Effector memory CD4-positive, alpha-beta T cell (primary cell): ENCODE measurements at places on chromosomes 2 and 18.

GRCh38 chr2:174914853-174915760 lies 90.1 kb downstream of the CHN1 start:
- no peak overlapping the region for H3K4me3 ChIP-seq
- H3K27me3 ChIP-seq: no peaks in the 10 kb centered on the region
- no peaks in the 10 kb centered on the region for H3K4me1 ChIP-seq
- H3K36me3 ChIP-seq: no peaks in the 10 kb centered on the region

DNA sequence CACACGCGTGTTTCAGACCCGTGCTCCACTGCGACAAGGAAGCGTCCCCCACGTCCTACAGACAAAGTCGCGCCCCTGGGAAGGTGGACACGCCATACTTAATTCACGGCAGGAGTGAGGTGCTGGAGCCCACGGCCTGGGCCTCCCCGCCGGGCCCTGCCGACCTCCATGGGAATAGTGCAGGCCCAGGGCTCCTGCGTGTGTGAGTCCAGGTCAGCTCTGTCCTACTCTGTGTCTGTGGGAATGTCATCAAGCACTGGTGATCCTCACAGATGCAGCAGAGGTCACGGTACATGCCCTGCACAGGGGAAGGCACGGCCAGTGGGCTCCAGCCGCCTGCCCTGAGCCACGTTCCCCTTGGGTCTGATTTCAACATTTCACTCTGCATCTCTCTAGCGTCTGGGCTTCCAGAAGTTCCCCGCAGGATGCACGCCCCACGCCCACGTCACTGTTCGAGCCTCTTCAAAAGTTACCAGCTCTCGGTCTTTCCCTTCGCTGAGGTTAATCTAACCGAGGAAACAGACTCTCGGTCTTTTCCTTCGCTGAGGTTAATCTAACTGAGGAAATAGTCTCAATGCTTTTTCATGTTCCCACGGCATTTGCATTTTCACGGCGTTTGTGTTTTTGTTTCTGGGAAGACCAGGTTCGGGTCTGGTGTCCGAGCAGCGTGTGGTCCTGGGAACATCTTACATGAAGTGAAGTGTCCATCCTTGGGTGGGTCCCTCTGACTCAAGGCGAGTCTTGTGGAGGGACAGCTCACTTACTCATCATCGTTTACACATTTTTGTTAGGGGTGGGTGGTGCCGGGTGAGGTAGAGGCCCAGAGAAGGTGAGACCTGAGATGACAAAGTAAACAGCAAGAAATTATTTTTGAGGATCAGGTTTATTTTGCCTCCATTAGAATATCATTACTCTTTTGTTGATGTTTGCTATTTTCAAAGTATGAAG lies 157.3 kb upstream of the ALKAL2 start:
- H3K27ac ChIP-seq: no peak overlapping the region
- H3K4me1 ChIP-seq: no peaks in the 10 kb centered on the region
- no peaks in the 10 kb centered on the region for H3K36me3 ChIP-seq
- no peaks in the 10 kb centered on the region for H3K27me3 ChIP-seq
- no peak for DNase-seq

DNA sequence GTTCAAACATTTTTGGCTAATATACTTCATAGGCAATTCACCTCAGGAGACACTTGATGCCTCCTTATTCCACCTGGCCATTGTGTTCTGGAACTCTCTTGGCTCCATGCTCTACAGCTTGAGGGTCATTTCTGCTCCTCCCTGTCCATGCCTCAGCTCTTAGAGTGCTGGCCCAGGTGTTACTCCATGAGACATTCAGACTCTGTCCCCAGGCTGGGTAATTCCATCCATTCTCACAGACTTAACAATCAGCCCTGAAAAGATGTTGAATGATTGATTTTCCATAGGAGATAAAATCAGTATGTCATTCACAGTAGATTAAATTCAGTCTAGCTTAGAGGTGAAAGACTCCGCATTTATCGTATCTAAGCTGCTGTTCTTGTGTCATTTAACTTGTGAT lies 168.6 kb upstream of the CWC22 start:
- no peak for DNase-seq
- no peak overlapping the region for H3K4me3 ChIP-seq
- no peaks in the 10 kb centered on the region for H3K27me3 ChIP-seq
- H3K36me3 ChIP-seq: no peaks in the 10 kb centered on the region

GRCh38 chr2:41194230-41194629 lies 742.3 kb upstream of the SLC8A1 start:
- H3K36me3 ChIP-seq: no peaks in the 10 kb centered on the region
- no peak overlapping the region for H3K27ac ChIP-seq
- no peak overlapping the region for H3K4me3 ChIP-seq
- no peaks in the 10 kb centered on the region for H3K27me3 ChIP-seq
- DNase-seq: no peak

DNA sequence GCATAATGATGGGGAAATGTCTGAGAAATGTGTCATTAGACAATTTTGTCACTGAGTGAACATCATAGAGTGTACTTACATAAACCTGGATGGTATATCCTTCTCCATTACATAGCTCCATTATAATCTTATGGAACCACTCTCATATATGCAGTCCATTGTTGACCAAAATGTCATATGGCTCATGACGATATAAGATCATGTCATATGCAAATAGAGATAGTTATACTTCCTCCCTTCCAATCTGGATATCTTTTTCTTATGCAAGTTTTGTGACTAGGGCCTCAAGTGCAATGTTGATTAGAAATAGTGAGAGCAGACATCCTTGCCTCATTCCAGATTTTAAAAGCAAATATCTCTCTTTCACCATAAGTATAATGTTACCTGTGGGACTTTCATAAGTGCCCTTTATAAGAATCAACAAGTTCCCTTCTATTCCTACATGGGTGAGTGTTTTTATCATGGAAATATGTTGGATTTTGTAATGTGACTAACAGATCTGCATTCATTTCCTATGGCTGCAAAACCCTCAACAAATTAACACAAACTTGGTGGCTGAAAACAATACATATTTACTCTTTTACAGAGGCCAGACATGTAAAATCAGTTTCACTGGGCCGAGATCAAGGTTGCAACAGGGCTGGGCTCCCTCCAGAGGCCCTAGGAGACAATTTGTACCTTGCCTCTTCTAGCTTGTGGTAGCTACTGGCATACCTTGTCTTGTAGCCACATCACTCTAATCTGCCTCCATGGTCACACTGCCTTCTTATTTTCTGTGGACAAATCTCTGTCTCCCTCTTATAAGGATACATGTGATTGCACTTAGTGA lies 21.6 kb upstream of the SULT1C4 start:
- H3K4me3 ChIP-seq: no peak overlapping the region
- no peak for DNase-seq
- no peaks in the 10 kb centered on the region for H3K27me3 ChIP-seq

DNA sequence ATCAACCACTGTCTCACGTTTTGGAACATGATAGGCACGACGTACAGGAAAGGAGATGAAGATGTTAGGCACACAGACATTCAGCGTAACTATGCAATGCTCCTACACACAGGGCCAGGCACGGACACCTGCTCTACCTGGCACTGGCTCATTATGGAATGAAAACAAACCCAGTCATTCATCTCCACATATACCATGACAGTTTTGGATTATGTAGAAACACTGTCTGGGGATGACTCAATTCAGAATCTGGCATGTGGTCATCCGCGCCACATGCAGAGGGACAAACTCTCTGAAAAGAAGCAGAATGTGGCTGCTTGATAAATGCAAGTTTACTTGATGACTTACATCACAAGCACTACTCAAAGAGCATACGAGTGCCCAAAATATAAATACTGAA lies 29.5 kb upstream of the NFU1 start:
- H3K27ac ChIP-seq: no peak overlapping the region
- no peaks in the 10 kb centered on the region for H3K27me3 ChIP-seq
- peaks cover 18% of the 10 kb centered on the region for H3K36me3 ChIP-seq
- DNase-seq: no peak
- no peaks in the 10 kb centered on the region for H3K4me1 ChIP-seq

GRCh38 chr2:31556940-31557339 lies 23.8 kb downstream of the SRD5A2 start:
- H3K4me1 ChIP-seq: no peaks in the 10 kb centered on the region
- H3K27me3 ChIP-seq: no peaks in the 10 kb centered on the region
- no peaks in the 10 kb centered on the region for H3K36me3 ChIP-seq
- H3K4me3 ChIP-seq: no peak overlapping the region
- DNase-seq: no peak

- peak overlapping the region; percentile 5 for H3K27ac ChIP-seq
- H3K36me3 ChIP-seq: peaks cover 13% of the 10 kb centered on the region
- no peak overlapping the region for H3K4me3 ChIP-seq
- no peaks in the 10 kb centered on the region for H3K27me3 ChIP-seq
- no peaks in the 10 kb centered on the region for H3K4me1 ChIP-seq
- no peak for DNase-seq
These were observed 36.2 kb downstream of the THADA start for GRCh38 chr2:43559391-43560230.

- H3K27ac ChIP-seq: no peak overlapping the region
- no peaks in the 10 kb centered on the region for H3K4me1 ChIP-seq
- no peaks in the 10 kb centered on the region for H3K36me3 ChIP-seq
- no peaks in the 10 kb centered on the region for H3K27me3 ChIP-seq
- H3K4me3 ChIP-seq: no peak overlapping the region
- no peak for DNase-seq
These were observed 68.0 kb upstream of the PSME4 start for GRCh38 chr2:54038835-54039234.

DNA sequence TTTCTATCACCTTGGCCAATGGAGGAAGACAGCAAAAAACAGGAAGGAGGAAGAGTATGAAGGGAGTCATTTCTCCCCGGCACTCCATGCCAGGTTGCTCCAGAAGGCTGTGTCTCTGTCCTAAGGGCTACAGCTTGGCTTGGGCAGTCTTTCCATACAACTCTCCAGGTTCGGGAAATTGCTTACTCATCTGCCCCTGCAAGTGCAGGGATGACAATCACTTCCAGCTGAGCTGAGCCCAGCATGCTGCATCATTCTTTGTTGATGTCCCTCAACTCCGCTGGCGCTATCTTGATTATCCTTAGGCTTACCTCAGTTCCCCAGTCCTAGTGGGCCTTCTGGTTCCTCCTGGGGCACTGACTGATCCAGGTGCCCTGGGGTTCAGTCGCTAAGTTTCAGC lies 86.9 kb upstream of the COPS8 start:
- H3K27ac ChIP-seq: no peak overlapping the region
- no peak overlapping the region for H3K4me3 ChIP-seq
- no peak for DNase-seq
- H3K36me3 ChIP-seq: no peaks in the 10 kb centered on the region

GRCh38 chr18:36152781-36153180 lies 23.1 kb downstream of the ELP2 start:
- no peak for DNase-seq
- H3K4me1 ChIP-seq: no peaks in the 10 kb centered on the region
- peaks cover 52% of the 10 kb centered on the region for H3K36me3 ChIP-seq
- H3K27ac ChIP-seq: no peak overlapping the region
- no peak overlapping the region for H3K4me3 ChIP-seq

DNA sequence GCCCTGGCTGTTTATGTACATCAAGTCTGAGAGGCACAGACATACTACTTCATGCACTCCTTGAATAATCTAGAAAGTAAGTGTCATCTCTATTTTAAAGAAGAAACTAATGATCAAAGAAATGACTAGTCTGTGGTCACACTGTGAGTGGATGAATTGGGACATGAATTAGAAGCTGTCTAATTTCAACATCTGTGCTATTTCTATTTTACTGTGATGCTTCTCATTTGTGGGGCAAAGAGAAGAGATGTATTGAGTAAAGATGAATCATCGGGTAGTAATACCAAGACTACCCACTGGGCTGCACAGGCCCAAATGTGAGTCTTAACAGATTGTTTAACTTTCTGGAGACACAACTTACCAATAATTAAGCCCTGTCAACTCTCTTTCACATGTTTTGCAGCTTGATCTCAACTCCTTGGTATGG lies 42.4 kb upstream of the MTIF2 start:
- no peak overlapping the region for H3K27ac ChIP-seq
- no peaks in the 10 kb centered on the region for H3K36me3 ChIP-seq
- no peak overlapping the region for H3K4me3 ChIP-seq
- H3K27me3 ChIP-seq: no peaks in the 10 kb centered on the region
- DNase-seq: no peak

- H3K36me3 ChIP-seq: peaks cover 41% of the 10 kb centered on the region
- H3K4me1 ChIP-seq: no peaks in the 10 kb centered on the region
- H3K27ac ChIP-seq: no peak overlapping the region
- no peaks in the 10 kb centered on the region for H3K27me3 ChIP-seq
- no peak overlapping the region for H3K4me3 ChIP-seq
- DNase-seq: no peak
These were observed 16.7 kb downstream of the SS18 start for GRCh38 chr18:26073758-26074157.

GRCh38 chr2:39390216-39390615 lies 46.9 kb downstream of the MAP4K3 start:
- H3K36me3 ChIP-seq: no peaks in the 10 kb centered on the region
- H3K27ac ChIP-seq: no peak overlapping the region
- no peaks in the 10 kb centered on the region for H3K27me3 ChIP-seq
- DNase-seq: no peak
- peaks cover 3% of the 10 kb centered on the region for H3K4me1 ChIP-seq

GRCh38 chr18:36095936-36096519 lies 28.7 kb upstream of the RPRD1A start:
- no peaks in the 10 kb centered on the region for H3K27me3 ChIP-seq
- H3K27ac ChIP-seq: no peak overlapping the region
- no peak for DNase-seq
- H3K4me1 ChIP-seq: peaks cover 5% of the 10 kb centered on the region
- no peaks in the 10 kb centered on the region for H3K36me3 ChIP-seq

DNA sequence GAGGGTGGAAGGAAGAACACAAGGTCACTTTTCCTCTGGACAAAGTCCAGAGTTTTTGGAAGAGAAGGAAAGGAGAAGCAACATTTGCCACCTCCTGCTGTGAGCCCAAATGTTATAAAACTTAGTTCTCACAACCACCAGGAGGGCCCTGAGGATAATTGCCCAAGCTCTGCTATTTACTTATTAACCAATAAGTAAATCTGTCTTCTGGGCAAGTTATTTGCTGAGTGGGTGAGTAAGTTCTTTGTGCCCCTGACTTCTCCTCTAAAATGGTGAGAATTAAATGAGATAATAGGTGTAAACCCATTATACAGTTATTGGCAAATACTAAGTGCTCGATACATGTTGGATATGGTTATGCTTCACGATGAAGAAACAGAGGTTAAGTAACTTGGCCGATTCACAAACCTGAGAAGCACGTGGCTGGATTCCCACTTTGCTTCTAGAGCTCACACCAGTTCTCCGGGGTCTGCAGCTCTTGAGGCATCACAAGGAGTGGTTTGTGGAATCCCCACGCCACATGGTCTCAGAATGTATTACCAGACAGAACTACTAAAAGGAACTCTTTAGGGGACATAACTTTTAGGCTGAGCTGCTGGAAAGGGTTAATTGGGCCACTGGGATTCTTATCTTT lies 164.1 kb downstream of the MYCN start:
- no peak overlapping the region for H3K4me3 ChIP-seq
- DNase-seq: no peak
- no peaks in the 10 kb centered on the region for H3K36me3 ChIP-seq
- H3K4me1 ChIP-seq: no peaks in the 10 kb centered on the region
- H3K27me3 ChIP-seq: no peaks in the 10 kb centered on the region
